ENCODE measurements at places on chromosomes 2 and 18. TPM values are rescaled to one million over a fixed set of nuclear protein-coding genes. Genes with fewer than 3 reads are reported as not detected.

GRCh38 chr18:3066341-3067110, 53.6 kb upstream of the LPIN2 start:
- no peak for DNase-seq

DNA sequence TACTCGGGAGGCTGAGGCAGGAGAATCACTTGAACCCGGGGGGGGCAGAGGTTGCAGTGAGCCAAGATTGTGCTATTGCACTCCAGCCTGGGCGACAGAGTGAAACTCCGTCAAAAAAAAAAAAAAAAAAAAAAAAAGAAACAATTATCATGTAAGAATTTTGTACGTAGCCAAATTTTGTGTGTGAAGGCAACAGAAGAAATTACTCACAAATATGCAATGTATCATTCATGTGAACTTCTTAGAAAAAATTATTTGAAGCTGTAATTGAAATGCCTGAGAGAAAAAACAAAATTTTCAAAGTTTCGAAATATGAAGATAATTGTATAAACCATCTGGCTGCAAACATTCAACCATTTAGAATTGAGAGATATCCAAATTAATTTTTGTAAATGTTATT, 204.8 kb upstream of the PARD3B start:
- DNase-seq = no peak

DPP10 gene
- 0.15 TPM for polyA plus RNA-seq

SLC14A1 gene
- 0.74 TPM for polyA plus RNA-seq

- no peak for DNase-seq
Observed at GRCh38 chr18:6200204-6200774, 214.4 kb downstream of the L3MBTL4 start.

GRCh38 chr2:169845016-169845415, 17.8 kb downstream of the UBR3 start:
- DNase-seq = no peak

- no peak for DNase-seq
Observed at GRCh38 chr2:226551522-226552250, 247.9 kb downstream of the IRS1 start.

PLB1 gene
- 2.4 TPM for polyA plus RNA-seq

GRCh38 chr2:109383505-109384307, 230.1 kb downstream of the SEPTIN10 start:
- no peak for DNase-seq

TMEM17 gene
- 1.5 TPM for polyA plus RNA-seq

UCN gene
- polyA plus RNA-seq = 2.5 TPM

LRATD1 gene
- 12.0 TPM for polyA plus RNA-seq

- DNase-seq = no peak
Observed at GRCh38 chr2:168495524-168495923, 39.5 kb downstream of the CERS6 start.

DNA sequence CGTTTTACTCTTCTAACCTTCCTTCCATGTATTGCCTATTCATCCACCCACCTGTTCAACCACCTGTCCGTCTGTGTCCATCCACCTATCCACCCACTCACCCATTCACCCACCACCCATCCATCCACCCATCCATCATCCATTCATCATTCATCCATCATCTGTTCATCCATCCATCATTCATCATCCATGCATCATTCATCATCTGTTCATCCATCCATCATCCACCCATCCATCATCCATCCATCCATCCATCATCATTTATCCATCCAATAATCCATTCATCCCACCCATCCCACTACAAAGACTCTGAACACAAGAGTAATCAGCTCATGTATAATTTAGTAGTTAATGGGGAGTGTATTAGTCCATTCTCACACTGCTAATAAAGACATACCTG, 78.0 kb downstream of the ACOXL start:
- DNase-seq = no peak

- DNase-seq = no peak
Observed at GRCh38 chr2:39069136-39069515, 51.7 kb downstream of the SOS1 start.

IL37 gene
- polyA plus RNA-seq = not detected

Measured in hindlimb muscle (tissue), 1 donor.